HCT116 (cell line): ENCODE measurements at places on chromosomes 4 and X. TPM values are rescaled to one million over a fixed set of nuclear protein-coding genes. Genes with fewer than 3 reads are reported as not detected.

Gene AMBN
- total RNA-seq, result not detected

DNA sequence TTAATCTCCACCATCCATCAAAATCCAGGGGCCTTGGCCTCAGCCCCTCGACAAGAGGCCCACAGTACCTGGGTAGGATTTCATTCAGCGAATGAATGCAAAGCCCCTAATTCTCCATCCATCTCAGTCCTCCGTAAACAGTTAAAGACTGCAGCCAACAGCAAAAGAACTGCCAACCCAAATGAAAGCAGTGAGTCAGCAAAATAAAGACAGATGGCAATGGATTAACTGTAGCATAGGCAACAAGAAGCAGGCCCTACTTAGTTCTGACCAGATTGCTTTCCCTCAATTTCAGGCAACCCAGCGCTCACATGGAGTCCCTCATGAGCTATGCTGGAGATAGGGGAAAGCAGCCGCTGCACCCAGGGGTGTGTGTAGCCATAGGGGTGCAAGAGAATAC lies 21.4 kb downstream of the PLAC1 start:
- no peak overlapping the region for H3K4me3 ChIP-seq
- no peaks in the 10 kb centered on the region for H3K4me1 ChIP-seq
- no peak for DNase-seq
- no peaks in the 10 kb centered on the region for H3K27me3 ChIP-seq
- H3K36me3 ChIP-seq, result no peaks in the 10 kb centered on the region

GRCh38 chrX:76920607-76921006 lies 493.1 kb downstream of the MAGEE1 start:
- H3K27ac ChIP-seq, result no peak overlapping the region
- H3K27me3 ChIP-seq, result no peaks in the 10 kb centered on the region
- no peaks in the 10 kb centered on the region for H3K4me1 ChIP-seq
- DNase-seq, result no peak
- H3K4me3 ChIP-seq, result no peak overlapping the region
- H3K36me3 ChIP-seq, result no peaks in the 10 kb centered on the region

Gene CCSER1
- total RNA-seq, result 6.7 TPM

DNA sequence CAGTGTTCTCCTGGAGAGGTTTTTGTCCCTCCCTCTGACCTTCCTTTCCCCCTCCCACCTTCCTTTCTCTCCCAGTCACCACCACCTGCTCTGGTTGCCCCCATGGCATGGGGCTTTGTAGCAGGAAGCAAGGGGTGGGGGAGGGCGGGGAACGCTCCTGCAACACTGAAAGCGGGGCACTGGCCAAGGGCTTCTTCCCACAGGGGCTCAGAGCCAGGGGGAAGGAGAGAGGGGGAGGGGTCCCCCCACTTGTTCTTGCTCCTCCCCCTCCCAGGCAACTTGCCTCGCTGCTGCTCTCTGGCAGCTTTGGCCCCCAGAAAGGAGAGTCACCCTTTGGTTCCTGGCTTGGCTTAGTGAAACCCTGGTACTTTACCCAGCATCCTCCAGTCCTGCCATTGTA lies 48.4 kb downstream of the BCORL1 start:
- no peak overlapping the region for H3K4me3 ChIP-seq
- H3K4me1 ChIP-seq, result no peaks in the 10 kb centered on the region
- no peaks in the 10 kb centered on the region for H3K27me3 ChIP-seq
- H3K27ac ChIP-seq, result no peak overlapping the region
- DNase-seq, result no peak
